ENCODE measurements at places on chromosomes 3 and 15.

- DNase-seq = no peak
Observed at GRCh38 chr3:64272842-64273241, 47.6 kb upstream of the PRICKLE2 start.

DNA sequence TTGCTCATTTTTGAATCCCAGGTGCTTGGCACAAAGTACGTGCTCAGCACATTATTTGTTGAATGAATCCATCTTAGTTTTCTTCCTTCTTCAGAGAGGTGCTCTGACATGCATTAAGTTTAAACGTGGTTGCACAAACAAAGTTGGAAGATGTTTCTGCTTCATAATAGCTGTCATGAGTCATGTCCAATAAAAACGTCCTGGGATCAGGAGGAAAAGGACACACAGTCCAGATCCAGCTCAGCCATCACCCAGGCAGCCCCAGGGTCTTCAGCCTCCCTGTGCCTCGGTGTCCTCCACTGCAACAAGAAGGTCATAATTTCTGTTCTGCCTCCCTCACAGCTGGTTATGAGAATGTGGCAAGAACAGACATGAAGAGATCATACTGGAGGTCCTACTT is 55.4 kb downstream of the CCNL1 start:
- DNase-seq = no peak

GRCh38 chr15:79053894-79054293 is 36.7 kb downstream of the RASGRF1 start:
- no peak for DNase-seq

- DNase-seq = no peak
Observed at GRCh38 chr15:35630985-35631384, 85.0 kb upstream of the DPH6 start.

- no peak for DNase-seq
Observed at GRCh38 chr3:169602482-169602881, 61.0 kb downstream of the MECOM start.

GRCh38 chr15:86540840-86541467 is 461.3 kb downstream of the AGBL1 start:
- no peak for DNase-seq

- no peak for DNase-seq
Observed at GRCh38 chr3:160381470-160381869, 17.6 kb downstream of the IFT80 start.

All from keratinocyte (primary cell).